ENCODE measurements at places on chromosomes 7 and 10. TPM values are rescaled to one million over a fixed set of nuclear protein-coding genes. Genes with fewer than 3 reads are reported as not detected.

The MOGAT3 gene
- total RNA-seq = not detected

DNA sequence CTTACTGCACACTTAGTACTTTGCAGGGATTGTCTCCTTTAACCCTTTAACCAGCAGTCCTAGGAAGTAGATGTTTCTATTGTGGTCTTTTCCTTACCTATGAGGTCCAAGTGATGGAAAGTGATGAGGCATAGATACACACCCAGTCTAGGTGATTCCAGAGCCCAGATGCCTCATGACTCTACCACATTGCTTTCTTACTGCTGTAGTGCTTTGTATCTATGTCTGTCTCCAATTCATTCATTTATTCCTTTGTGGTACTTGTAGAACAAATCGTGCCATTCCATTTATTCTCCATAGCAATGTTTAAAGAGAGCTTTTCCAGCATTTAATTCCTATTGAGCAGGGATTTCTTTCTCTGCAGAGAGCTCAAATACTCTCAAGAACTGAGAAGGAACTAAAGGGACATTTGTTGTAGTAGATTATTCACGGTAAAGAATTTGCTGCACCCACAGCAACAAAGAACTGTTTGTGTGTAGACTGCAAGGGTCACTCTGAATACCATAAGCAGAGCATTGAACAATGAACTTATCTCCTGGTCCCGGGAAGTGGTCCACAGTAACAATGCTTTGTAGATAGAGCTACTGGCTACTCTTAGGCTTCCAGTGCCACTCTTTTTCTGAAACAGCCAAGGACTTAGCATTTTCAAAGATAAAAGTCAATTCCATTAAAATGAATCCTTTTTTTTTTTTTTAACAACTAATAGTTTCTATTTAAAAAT is 337.0 kb downstream of the PTEN start:
- DNase-seq = no peak

The FOXI2 gene
- not detected for total RNA-seq

GRCh38 chr7:44268671-44269070 is 56.7 kb downstream of the CAMK2B start:
- DNase-seq = no peak

GRCh38 chr7:139587535-139587934 is 64.0 kb downstream of the CLEC2L start:
- DNase-seq = no peak

DNA sequence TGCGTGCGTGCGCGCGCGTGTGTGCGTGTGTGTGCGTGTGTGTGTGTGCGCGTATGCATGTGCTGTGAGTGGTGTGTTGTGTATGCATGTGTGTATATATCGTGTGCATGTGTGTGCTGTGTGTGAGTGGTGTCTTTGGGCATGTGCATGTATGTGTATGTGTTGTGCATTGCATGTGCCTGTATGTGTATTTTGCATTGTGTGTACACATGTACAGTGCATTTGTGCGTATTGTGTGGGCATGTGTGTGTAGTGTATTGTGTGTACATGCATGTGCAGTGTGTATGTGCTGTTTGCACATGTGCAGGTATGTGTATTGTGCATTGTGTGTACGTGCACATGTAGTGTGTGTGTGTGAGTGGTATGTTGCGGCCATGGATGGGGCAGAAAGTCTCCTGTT is 6.0 kb upstream of the DPYSL4 start:
- DNase-seq = no peak

GRCh38 chr7:25119102-25119501 is 6.0 kb downstream of the CYCS start:
- DNase-seq = no peak

The CPEB3 gene
- total RNA-seq = 1.4 TPM

The ANLN gene
- total RNA-seq = 46.6 TPM

DNA sequence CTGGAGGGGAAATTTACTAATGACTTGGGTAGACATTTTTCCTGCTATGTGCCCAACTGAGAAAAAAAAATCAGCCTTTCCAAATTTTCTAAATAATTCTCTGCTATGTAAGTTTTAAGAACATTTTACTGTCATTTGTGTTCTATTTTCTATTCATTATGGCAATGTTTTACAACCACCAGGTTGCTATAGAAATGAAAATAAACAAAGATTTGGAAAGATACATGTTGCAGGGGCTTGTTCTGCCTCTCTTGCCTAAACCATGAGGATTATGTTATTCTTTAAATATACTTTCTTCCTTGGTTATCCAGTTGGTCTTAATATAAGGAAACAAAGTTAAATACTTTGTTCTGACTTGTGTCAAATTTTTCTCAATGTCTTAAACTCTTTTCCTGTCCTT is 257.2 kb downstream of the TWIST1 start:
- no peak for DNase-seq

DNA sequence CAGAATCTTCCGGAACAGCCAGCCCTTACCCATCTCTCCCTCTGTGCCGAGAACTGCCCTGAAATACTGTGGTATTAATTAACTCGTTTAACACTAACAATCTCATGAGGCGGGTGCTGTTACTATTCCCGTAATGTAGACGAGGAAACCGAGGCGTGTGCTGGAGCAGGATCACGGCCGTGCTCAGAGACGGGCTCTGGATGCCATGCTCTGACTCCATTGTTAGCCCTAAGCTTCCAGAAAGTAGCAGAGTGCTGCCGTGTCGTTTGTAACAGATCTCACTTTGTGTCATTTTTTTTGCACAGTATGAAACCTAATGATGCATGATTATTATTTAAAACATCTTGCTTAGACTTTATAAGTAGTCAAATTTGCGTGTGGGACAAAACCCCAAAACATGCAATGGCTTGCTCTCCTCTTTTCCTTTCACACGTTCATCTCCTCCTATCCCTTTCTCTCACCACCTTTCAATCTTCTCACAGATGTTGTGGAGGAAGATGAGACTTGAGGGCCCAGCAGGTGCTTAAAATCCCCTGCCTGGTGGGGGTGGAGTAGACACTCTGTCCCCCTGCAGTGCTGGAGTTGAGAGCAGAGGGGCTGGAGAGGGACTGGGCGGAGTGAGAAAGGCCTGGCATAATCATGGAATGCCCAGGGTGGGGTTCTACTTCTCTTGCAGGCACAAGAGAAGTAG is 482 bp upstream of the ACTR3C start:
- no peak for DNase-seq

GRCh38 chr7:128265906-128266300 is 24.8 kb downstream of the LEP start:
- no peak for DNase-seq

The KCNH2 gene
- 0.34 TPM for total RNA-seq

DNA sequence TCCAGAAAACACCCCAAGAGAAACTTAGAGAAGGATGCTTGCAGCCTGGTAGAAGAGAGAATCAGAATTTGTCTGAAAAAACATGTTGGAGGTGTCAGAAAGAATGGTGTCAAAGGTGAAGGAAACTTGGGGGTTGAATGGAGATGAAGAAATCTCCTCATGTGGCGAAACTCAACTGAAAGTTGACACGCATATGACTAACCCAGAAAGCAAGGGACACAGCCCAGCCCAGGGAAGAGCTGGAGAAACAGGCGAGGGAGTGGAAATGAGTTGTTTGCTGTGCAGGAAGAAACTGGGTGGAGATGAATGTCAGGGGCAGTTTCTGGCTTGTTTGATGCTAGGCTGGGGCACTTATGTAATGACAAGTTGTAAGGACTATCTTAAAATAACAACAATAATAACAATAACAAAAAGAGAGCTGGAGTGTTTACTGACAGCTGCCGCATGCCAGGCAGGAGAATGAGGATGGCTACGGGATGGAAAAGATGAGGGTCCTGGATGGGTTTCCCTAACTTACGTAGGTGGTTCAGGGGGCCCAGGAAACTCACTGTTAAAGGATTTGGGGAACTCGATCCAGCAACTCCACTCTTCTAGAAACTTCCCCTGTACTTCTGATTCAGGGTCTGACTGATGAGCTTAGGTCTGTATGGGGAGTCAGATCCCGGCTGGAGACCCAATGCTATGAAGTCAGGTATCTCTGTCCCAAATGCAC is 57.4 kb downstream of the MAP3K8 start:
- DNase-seq = peak; percentile 25

The TDRD1 gene
- 0.76 TPM for total RNA-seq

GRCh38 chr7:123533553-123533917 is 860 bp downstream of the IQUB start:
- no peak for DNase-seq

DNA sequence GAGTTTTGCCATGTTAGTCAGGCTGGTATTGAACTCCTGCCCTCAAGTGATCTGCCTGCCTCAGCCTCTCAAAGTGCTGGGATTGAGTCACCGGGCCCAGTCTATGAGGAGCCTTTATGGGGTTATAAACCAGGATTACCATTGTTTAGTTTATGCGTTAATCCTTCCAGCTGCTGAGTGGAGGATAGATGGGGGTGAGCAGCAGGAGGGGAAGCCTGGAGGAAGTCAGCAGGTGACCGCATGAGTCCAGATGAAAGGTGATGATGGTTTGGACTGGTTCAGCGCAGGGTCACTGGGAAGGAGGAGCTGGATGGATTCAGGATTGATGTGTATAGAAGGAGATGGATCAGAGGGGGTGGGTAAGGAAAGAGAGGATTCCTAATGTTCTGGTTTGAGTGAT is 197.1 kb downstream of the ADAM12 start:
- DNase-seq = no peak

The CABCOCO1 gene
- not detected for total RNA-seq

- DNase-seq = no peak
Measured at GRCh38 chr7:30270921-30271320, 13.5 kb upstream of the ZNRF2 start.
